Gastrocnemius medialis (tissue), 4 donors: ENCODE measurements at places on chromosomes 5 and 9. TPM values are rescaled to one million over a fixed set of nuclear protein-coding genes. Genes with fewer than 3 reads are reported as not detected.

DNA sequence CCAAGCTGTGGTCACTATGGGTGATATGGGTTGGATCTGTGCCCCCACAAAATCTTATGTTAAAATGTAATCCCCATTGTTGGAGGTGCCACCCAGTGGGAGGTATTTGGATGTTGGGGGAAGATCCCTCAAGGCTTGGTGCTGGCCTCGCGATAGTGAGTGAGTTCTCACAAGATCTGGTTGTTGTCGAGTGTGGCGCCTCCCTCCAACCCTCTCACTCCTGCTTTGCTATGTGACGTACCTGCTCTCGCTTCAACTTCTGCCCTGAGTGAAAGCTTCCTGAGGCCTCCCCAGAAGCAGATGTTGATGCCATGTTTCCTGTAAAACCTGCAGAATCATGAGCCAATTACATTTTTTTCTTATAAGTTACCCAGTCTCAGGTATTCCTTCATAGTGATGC lies 35.5 kb downstream of the UGT3A2 start:
- DNase-seq = no peak

GRCh38 chr5:143054480-143054941 lies 284.3 kb downstream of the ARHGAP26 start:
- DNase-seq = no peak

GRCh38 chr9:36006549-36007315 lies 30.0 kb upstream of the RECK start:
- no peak for DNase-seq

SH2D3C gene
- 5.3 TPM for total RNA-seq

GRCh38 chr9:80878556-80878955 lies 810.8 kb downstream of the TLE1 start:
- DNase-seq = no peak

GRCh38 chr9:80866121-80866520 lies 823.2 kb downstream of the TLE1 start:
- DNase-seq = no peak

- DNase-seq = no peak
These were observed 160.8 kb downstream of the TSSK1B start for GRCh38 chr5:113273948-113274347.

DNA sequence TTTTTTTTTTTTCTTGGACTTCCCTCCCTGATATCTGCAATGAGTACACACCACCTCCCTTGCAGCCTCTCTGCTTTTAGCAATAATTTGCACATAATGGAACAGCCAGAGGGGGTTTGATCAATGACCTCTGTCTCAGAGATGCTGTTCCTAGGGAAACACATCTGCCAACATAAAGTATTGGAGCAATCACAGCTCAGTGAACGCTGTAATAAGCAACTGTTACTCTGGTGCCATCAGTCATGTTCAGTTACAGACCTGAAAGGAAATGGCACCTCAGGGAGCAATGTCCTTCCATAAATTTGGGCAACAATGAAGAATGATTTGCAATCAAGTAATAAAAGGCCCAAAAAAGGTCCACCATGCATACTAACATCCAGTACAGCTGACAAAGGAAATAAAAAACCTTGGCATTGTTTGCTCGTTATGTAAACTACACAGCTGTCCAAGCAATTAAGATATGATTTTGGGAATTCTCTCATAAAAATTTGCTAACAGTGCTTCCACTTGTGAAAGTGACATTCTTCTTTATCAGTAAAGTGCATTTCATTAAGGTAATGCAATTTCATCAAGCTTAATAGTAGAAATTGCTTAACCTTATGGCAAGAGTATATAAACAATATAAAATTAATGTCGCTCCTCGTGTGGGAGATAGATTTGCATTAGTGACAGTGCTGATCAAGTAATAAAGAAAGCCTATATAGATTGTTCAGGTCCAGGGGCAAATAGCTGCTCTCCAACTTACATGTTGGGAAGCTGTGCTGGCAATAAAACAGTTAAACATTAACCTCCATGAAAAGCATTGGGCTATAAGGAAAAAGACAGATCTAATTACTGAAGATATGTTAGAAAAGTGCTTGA lies 167.8 kb downstream of the RASEF start:
- DNase-seq = no peak

DNA sequence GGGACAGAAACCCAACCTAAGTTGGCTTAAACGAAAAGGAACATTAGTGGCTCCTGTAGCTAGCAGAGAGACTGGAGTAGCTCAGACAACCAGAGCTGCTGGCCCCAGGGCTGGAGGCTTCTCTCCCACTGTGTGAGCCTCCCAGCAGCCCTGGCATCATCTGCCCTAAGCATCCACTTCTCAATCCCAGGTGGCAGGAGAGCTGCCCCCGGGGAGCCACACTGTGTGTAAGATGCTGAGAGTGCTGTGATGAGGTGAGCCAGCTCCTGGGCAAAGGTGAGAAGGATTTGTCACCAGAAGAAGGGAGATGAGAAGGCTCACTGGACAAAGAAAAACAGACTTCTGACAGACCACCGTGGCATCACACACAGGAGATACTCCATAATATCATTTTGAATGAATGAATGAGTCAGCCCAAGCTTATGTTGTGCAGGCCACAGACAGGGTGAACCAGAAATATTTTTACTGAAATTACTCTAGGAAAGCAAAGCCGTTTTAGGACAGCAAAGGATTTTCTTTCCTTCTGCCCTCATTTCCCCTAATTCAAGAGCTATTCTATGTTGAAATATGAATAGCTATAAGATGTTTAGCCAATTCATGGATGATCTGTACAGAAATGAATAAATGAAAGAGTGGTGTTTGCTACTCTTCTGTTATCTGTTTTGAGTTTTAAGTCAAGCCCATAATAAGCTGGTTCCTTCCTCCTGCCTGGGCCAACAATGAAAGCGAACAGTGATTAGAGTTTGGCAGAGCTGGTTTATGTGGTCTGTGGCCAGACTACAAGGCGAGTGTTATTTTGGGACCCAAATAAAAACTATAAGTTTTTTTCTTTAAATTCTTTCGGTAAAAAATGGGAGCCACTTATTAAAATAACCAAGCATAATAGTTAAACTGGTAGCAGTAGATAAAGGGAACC lies 57.4 kb upstream of the ECM2 start:
- no peak for DNase-seq

DNA sequence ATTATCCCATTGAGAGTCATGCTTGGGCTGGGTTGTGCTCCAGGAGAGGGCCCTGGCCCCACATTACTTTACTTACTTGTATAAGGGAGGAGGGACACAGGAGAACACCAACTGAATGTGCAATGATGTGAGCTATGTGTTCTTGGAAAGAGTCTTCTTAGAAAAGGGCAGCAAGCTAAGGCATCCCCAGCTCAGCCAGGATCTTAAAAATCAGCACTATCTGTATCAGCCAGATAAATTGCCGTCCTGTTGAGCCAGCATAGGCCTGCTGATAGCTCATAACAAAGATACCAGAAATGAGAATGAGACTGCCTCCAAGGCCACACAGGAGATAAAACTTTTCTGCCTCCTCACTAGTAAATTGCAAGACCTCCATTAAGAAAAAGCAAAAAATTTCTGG lies 357.5 kb downstream of the CAAP1 start:
- no peak for DNase-seq

DNA sequence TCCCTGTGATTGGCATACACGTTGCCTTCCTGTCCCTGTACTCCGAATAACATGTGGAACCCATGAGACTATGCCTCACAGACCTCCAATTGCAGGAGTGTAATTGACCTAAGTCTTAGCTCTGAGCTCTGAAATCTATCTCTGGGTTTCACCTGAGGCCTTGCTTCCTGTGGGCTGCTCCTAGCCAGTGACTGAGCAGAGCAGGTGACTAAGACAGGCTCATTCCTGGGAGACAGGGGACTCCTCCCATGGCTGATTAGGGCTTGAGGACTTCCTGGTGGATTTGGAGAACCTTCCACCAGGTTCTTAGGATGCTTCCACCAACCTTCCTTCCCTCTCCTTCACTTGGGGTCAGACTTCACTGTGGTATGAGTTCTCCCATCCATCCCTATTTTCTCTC lies 22.3 kb upstream of the MIER3 start:
- DNase-seq = no peak

KIF24 gene
- 0.53 TPM for total RNA-seq

DNA sequence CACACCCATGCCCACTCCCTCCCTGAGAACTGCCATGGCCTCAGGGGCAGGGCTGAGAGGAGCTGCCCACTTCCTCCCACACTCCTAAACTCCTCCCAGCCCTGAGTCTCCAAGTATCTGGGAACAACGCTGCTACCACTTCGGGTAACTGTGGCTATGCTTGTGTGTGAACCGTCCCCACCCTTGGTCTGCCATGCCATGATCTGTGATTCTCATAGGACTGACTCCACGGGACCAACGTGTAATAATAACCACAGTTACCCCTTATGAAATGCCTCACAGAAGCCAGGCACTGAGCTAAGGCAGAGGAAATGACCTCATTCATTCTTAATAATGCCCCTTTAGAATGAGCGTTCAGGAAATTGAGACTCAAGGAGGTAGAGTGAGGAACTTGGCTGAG lies 103.9 kb upstream of the SMIM23 start:
- no peak for DNase-seq

- DNase-seq = peak; percentile 21
These were observed 27.8 kb downstream of the CSF1R start for GRCh38 chr5:150058480-150059126.

GRCh38 chr5:75513841-75514240 lies 2.1 kb downstream of the POLK start:
- DNase-seq = no peak

GRCh38 chr5:167122267-167122666 lies 1169.2 kb upstream of the WWC1 start:
- no peak for DNase-seq

DNA sequence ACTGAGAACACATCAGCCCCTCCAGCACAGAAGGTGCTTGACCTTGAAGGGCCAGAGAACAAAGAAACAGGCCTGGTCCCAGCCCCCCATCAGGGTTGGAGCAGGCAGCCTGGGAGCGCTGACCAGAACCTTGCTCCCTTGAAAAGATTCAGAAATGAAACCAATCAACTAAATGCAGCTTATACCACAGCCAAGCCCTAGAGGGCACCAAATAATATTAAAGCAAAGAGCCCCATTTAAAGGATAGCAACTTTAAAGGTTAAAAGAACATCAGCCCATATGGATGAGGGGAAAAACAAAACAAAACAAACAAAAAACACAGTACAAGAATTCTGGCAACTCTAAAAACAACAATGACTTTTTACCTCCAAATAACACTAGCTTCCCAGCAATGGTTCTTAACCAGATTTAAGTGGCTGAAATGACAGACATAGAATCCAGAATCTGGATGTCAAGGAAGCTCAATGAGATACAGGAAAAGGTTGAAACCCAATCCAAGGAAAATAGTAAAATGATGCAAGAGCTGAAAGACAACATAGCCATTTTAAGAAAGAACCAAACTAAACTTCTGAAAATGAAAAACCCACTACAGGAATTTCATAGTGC lies 471.9 kb downstream of the MTRR start:
- no peak for DNase-seq

DIAPH1 gene
- 324 TPM for total RNA-seq

GRCh38 chr9:8855046-8855445 lies 1055.5 kb upstream of the DMAC1 start:
- DNase-seq = no peak

DNA sequence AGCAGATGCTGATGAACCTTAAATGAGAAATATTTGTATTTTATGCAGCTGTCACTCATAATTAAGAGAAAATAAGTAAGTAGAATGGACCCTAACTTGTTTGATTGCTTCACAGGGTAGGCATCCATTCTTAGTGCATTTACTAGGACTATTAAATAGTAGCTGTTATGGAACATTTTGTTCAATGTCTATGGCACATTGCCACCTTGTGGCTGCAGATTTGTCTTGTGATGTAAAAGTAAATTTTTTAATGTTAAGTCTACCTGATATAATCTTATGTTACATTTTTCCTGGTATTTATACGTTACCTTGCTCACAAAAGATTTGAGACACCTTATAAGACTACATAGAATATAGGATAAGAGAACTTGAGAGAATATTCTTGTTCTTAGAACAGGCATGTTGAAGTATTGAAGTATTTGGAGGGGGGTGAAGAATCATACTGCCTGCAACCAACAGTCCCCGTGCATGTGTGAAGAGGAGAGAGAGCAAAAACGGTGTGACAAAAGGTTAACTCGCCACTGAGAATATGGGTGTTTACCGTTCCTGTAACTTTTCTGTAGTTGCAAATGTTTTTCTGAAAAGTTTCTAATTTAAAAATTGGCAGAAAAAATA lies 161.1 kb downstream of the MAST4 start:
- DNase-seq = no peak

AHRR gene
- total RNA-seq = not detected

UBAC1 gene
- total RNA-seq = 261 TPM

AMBP gene
- 3.2 TPM for total RNA-seq

DNA sequence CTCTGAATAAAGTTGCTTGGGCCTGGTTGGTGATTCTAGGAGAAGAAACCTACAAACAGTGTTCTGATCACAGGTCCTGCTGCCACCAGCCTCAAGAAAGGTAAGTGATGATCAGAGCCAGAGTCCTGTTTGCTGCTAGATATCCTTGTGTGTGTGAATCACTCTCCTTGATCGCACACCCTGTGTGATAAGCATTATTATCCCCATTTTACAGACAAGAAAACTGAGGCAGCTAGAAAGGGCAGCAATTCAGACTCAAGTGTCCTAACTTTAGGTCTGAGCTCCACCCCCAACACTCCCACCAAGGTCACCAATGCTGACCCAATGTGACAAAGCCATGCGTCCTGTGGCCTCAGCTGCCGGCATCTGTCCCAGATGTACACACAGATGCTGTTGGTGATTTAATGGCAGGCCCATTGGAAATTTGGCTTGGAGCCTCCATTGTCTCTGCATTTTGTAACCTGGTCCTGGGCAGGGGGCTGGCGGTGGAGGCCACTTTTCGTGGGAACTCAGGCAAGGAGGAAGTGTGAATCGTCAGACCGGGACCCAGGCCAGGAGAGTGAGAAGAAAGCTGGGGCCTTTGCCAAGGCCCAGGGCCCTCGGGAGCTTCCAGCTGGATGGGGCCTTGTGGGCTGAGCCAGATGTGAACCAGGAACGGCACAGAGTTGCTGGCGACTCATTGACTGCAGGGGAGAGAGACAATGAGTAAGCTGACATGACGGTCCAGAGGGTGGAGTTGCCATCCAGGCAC lies 29.8 kb upstream of the GGTA1 start:
- peak; percentile 86 for DNase-seq

NPR3 gene
- total RNA-seq = 4.9 TPM

RIMOC1 gene
- 8.2 TPM for total RNA-seq

DNA sequence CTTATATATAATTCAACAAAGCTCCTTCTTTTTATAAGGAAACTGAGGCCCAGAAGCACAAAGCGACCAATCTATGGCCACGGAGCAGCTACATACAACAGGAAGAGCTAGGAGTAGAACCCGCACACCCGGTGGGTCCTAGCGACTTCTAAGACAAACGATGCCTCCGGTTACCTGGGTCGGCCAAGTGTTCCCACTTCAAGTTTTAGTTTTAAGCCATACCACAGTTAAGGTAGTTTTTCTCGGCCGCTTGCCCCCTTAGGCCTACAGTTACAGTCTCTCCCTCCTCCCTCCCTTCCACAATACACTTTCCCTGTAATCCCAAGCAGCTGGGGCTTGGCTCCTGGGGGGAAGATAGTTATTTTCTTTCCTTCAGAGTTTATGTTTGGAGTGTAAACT lies 533 bp downstream of the SREK1IP1 start:
- no peak for DNase-seq

- no peak for DNase-seq
These were observed 188.8 kb downstream of the MRPS30 start for GRCh38 chr5:44997506-44997905.

SLC36A2 gene
- total RNA-seq = 8.8 TPM
